ENCODE measurements at places on chromosomes 6 and 20.

DNA sequence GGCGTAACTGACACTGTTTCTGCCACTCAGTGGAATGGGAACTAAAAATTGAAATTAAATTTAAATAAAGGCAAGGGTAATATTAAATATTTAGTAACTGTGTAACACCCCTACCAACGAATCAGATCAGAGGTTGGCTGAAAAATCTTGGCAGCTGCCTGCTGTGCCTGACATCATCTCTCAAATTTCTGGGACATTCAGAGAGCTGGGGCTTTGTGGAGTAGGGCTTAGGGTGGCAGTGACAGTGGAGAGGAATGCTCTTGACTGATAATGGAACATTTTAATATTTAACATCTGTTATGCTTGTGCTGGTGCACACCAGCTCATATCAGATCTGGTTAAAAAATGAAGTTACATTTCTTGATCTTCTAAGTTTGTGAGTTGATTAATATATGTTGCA, 62.2 kb downstream of the RFPL4B start:
- H3K27me3 ChIP-seq = no peaks in the 10 kb centered on the region
- no peak overlapping the region for H3K4me3 ChIP-seq
- no peaks in the 10 kb centered on the region for H3K36me3 ChIP-seq
- no peak for DNase-seq
- no peaks in the 10 kb centered on the region for H3K4me1 ChIP-seq
- no peak overlapping the region for H3K27ac ChIP-seq

GRCh38 chr6:1950631-1951030, 294.8 kb downstream of the GMDS start:
- no peak overlapping the region for H3K27ac ChIP-seq
- H3K36me3 ChIP-seq = no peaks in the 10 kb centered on the region
- DNase-seq = no peak
- no peaks in the 10 kb centered on the region for H3K4me1 ChIP-seq
- no peak overlapping the region for H3K4me3 ChIP-seq

GRCh38 chr6:2916158-2916925, 13.2 kb upstream of the SERPINB9 start:
- H3K27me3 ChIP-seq = no peaks in the 10 kb centered on the region
- H3K36me3 ChIP-seq = no peaks in the 10 kb centered on the region
- no peak for DNase-seq
- no peak overlapping the region for H3K4me3 ChIP-seq

DNA sequence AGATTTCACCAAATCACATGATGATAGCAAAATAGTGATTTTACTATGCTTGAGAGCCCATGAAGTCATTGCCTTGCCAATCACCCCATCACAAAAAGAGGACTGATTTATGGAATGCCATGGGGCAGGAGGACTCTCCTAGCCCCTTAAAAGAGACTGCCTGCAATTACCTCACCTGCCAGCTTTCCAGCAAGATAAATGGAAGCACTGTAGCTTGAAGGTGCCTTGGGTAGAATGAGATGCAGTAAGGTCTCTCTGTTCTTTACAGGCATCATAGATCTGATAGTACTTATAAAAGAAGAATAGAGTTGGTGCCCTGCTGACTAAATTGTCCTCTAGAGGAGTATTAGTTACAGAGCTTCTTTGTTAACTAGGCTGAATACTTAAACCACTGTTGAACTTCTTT, 242.3 kb downstream of the TMEM242 start:
- peaks cover 12% of the 10 kb centered on the region for H3K4me1 ChIP-seq
- peaks cover 11% of the 10 kb centered on the region for H3K36me3 ChIP-seq
- no peak for DNase-seq
- no peaks in the 10 kb centered on the region for H3K27me3 ChIP-seq

GRCh38 chr6:49551866-49552129, 1.3 kb downstream of the C6orf141 start:
- peaks cover 7% of the 10 kb centered on the region for H3K27me3 ChIP-seq
- H3K36me3 ChIP-seq = no peaks in the 10 kb centered on the region
- DNase-seq = no peak
- H3K4me1 ChIP-seq = peaks cover 37% of the 10 kb centered on the region
- H3K4me3 ChIP-seq = peak overlapping the region; percentile 60
- no peak overlapping the region for H3K27ac ChIP-seq

GRCh38 chr6:11609324-11610071, 71.9 kb downstream of the TMEM170B start:
- no peak overlapping the region for H3K4me3 ChIP-seq
- H3K4me1 ChIP-seq = peaks cover 31% of the 10 kb centered on the region
- DNase-seq = no peak
- H3K36me3 ChIP-seq = no peaks in the 10 kb centered on the region
- H3K27ac ChIP-seq = no peak overlapping the region

DNA sequence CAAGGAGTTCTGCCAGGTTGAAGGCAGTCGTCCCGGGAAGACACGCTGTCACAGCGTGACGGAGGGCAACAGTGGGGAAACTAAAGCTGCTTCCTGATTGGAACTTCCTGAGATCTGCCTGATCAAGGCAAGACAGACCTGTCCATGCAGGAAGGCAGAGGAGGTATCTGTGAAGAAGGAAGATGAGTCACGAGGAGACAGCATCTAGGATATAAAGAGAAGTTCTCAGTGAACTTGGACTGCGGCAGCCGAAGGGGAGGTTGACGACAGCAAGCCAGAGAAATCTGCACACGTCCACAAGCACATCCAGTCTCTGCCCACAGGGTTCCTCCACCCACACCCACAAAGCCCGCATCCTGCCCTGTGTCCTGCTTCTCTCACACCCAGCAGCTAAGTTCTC, 38.6 kb downstream of the PREP start:
- H3K4me3 ChIP-seq = no peak overlapping the region
- peaks cover 33% of the 10 kb centered on the region for H3K36me3 ChIP-seq
- DNase-seq = no peak
- H3K4me1 ChIP-seq = peaks cover 7% of the 10 kb centered on the region

DNA sequence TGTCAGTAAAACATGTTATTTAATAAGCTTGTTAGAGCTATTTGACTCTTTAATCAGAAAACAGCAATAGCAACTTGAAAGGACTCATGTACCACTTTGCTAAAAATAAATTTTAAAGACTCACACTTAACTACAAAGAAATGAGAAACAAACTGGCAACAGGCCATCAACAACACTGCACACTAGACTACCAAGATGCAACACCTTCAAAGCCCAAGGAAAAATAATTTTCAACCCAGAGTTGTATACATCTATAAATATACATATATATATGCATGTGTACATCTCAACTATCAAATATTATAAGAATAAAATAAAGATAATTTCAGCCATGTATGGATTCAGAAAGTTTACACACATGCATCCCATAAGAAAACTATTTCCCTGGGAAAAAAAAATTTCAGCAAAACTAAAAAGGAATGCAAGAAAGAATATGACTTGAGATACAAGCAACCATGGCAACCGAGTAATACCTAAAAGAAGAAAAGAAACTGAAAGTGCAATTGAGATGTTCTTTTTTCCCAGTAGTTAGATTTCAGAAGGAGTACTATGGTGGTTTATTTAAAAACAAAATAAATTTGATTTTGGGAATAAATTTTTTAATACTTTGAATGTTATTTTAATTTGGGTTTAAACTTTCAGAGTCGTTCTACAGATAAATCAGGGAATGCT, 303.8 kb downstream of the UBE3D start:
- no peaks in the 10 kb centered on the region for H3K27me3 ChIP-seq
- no peaks in the 10 kb centered on the region for H3K36me3 ChIP-seq
- no peak overlapping the region for H3K4me3 ChIP-seq
- H3K4me1 ChIP-seq = no peaks in the 10 kb centered on the region
- H3K27ac ChIP-seq = no peak overlapping the region
- DNase-seq = no peak

DNA sequence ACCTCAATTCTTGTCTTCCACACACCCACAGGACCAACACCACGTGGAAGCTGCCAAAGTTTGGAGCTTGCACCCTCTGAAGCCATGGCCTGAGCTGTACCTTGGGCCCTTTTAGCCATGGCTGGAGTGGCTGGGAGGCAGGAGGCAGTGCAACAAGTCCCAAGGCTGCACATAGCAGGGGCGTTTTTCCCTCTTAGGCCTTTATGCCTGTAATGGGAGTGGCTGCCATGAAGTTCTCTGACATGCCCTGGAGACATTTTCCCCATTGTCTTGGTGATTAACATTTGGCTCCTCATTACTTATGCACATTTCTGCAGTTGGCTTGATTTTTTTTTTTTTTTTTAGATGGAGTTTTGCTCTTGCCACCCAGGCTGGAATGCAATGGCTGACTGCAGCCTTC, 44.4 kb upstream of the SLC22A3 start:
- peaks cover 11% of the 10 kb centered on the region for H3K4me1 ChIP-seq
- no peaks in the 10 kb centered on the region for H3K27me3 ChIP-seq
- DNase-seq = no peak
- H3K4me3 ChIP-seq = no peak overlapping the region
- no peak overlapping the region for H3K27ac ChIP-seq

DNA sequence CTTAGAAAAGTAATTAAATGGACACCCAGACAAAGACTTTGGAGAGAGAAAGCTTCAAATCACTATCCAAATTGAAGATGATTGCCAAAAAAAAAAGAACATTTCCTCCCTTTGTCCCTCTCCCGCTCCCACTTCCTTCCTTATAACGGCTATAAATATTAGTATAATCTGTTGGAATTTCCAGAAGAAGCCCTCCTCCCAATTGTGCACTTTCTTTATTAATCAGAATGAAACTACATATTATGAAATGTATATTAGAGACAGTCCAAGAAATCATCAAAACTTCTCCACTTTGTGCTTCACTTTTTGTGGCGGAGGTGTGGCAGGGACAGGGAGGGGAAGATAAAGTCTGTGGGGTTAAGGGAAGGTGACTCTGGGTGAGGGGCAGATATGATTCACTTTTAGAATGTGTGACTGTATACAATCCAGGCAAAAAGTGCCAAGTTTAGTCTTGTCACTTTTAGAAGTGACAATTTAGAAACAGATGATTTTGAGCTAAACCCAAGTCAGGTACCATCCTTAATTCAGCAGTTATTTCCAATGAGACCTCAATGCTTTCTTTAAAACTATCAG, 195.0 kb upstream of the MARCKS start:
- H3K4me3 ChIP-seq = no peak overlapping the region
- DNase-seq = no peak
- H3K36me3 ChIP-seq = no peaks in the 10 kb centered on the region
- H3K4me1 ChIP-seq = no peaks in the 10 kb centered on the region

DNA sequence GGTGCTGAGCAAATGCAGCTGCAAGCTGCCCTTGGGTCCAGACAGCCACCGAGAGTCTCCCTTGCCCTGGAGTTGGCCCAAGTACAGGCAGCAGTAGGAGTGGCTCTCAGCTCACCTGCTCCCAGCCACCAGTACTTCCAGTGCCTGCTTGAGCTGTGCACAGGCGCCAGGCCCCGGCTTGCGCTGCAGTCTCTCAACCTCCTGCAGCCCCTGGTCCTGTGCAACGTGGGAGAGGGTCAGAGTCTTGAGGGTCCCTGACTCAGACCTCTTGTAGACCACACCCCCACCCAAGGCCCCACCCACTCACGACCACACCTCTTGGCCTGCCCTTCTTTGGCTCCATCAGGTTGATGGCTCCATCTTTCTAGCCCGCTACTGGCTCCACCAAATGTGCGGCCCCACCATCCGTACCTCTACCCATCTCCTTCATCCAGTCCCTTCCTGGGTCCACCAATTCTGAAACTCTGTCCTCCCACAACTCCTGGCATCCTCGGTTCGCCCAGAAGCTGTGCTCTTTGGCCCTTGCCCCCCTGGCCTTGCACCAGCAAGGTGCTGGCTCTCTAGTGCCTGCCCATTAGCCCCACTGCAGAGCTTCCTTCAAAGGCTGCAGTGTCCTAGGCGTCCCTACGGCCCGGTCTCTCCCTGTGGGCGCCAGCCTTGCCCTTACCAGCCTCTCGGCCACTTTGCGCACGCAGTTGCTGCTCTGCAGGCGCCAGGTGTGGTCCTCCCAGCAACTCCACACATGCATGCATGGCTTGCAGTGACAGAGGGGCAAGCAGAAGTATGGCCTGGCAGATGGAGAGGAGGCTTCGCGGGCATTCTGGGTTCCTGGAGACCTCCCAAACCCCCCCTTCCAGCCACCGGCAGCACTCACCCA, 16.5 kb upstream of the SPAG4 start:
- H3K27me3 ChIP-seq = peaks cover 20% of the 10 kb centered on the region
- peak; percentile 50 for DNase-seq
- H3K27ac ChIP-seq = no peak overlapping the region
- no peak overlapping the region for H3K4me3 ChIP-seq

GRCh38 chr6:149600508-149600907, 34.3 kb downstream of the GINM1 start:
- peaks cover 49% of the 10 kb centered on the region for H3K36me3 ChIP-seq
- no peak overlapping the region for H3K27ac ChIP-seq
- no peaks in the 10 kb centered on the region for H3K4me1 ChIP-seq
- H3K4me3 ChIP-seq = no peak overlapping the region

DNA sequence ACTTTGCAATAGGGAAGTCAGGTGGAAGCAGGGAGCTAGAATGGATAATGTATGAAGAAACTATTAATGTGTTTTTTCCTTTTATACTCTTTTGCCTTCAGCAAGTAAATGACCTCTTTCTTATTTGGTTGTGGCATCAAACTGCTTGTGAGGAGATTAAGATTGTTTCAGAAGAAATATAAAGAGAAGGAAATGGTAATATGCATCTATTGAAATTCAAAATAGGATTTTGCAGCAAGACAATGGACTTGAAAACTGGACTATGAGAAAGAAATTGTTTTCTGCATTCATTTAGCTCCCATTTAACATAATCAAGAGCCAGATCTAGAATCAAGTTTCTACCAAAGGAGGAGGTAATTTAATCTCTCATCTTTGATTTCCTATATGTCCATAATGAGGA, 32.3 kb upstream of the KIFC1 start:
- H3K27ac ChIP-seq = no peak overlapping the region
- no peak overlapping the region for H3K4me3 ChIP-seq
- no peaks in the 10 kb centered on the region for H3K27me3 ChIP-seq
- H3K4me1 ChIP-seq = no peaks in the 10 kb centered on the region
- no peaks in the 10 kb centered on the region for H3K36me3 ChIP-seq

- H3K4me3 ChIP-seq = no peak overlapping the region
- H3K4me1 ChIP-seq = no peaks in the 10 kb centered on the region
- H3K27ac ChIP-seq = no peak overlapping the region
- no peaks in the 10 kb centered on the region for H3K27me3 ChIP-seq
- DNase-seq = no peak
Observed at GRCh38 chr6:135451617-135452190, 45.8 kb downstream of the AHI1 start.

- no peak for DNase-seq
- no peak overlapping the region for H3K4me3 ChIP-seq
- H3K4me1 ChIP-seq = no peaks in the 10 kb centered on the region
- no peaks in the 10 kb centered on the region for H3K27me3 ChIP-seq
- H3K36me3 ChIP-seq = no peaks in the 10 kb centered on the region
Observed at GRCh38 chr6:148296771-148297170, 45.9 kb upstream of the SASH1 start.

DNA sequence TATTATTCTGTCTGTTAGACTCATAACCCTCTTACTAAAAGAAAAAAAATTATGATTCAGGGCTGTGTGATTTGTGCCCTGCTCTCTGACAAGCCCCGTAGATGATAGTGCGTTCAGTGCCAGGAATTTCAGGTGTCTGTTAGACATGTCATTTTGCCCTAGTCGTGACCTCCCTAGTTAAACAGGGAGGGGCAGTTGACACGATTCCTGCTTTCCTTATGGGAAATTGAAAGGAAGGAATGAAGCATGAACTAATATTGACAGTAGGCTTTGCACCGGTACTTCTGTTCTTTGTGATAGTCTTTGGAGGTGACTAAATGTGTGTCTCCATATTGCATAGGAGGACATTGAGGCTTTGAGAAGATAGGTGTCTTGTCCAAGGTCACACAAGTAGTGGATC, 26.3 kb downstream of the RPRD1B start:
- no peak for DNase-seq
- H3K36me3 ChIP-seq = peaks cover 80% of the 10 kb centered on the region
- H3K4me1 ChIP-seq = no peaks in the 10 kb centered on the region
- H3K27me3 ChIP-seq = no peaks in the 10 kb centered on the region
- H3K4me3 ChIP-seq = no peak overlapping the region

GRCh38 chr6:21134356-21134755, 459.2 kb upstream of the SOX4 start:
- H3K27ac ChIP-seq = no peak overlapping the region
- H3K4me1 ChIP-seq = no peaks in the 10 kb centered on the region
- DNase-seq = no peak
- no peaks in the 10 kb centered on the region for H3K36me3 ChIP-seq
